Ascending aorta (tissue), 2 donors: ENCODE measurements at places on chromosomes 1 and 21.
A peak's percentile ranks its signal among the peaks of the same experiment; 100 is the strongest.

GRCh38 chr1:70536708-70537366 is 125.8 kb downstream of the CTH start:
- DNase-seq = no peak

DNA sequence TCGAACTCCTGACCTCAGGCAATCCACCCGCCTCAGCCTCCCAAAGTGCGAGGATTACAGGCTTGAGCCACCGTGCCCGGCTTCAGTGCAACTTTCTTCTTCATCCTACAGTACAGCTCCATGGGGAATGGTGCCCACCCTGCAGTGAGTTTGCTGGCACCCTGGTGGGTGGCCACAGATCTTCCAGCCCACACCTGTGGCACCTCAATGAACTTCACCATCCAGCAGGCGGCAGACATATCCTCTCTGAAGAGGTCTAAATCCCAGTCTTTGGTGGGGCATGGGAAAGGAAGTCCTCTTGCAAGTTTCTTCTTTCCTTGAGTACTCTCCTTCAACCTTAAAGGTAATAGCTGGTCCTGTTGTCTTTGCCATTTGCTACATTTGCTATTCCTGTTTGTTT is 18.1 kb upstream of the ZBTB8A start:
- DNase-seq = no peak

DNA sequence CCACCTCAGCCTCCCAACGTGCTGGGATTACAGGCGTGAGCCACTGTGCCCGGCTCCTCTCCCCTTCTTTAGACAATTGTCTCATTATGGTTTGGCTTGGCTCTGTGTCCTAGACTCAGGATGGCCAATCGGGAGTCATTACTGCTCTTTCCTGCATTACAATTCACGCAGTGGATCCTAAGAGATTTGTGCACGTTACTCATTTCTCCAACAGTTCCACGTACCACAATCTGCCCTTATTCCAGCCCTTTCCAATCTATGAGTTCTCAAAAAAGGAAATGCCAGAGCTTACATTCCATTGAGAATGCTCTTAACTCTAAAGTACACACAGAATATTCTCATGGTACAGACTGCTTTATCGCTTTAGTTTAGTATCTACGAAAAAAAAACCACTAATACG is 357.0 kb downstream of the GPATCH2 start:
- no peak for DNase-seq

GRCh38 chr1:7613851-7614205 is 157.3 kb upstream of the VAMP3 start:
- no peak for DNase-seq

GRCh38 chr1:173477286-173478093 is at the start of gene PRDX6:
Gene PRDX6, plus strand, starts transcription at chr1:173477335. Its CDS starts 63 bp downstream, at chr1:173477398.
- peak; percentile 60 for DNase-seq

- peak; percentile 5 for DNase-seq
Observed at GRCh38 chr1:114075546-114076242, 78.0 kb downstream of the SYT6 start.
